ENCODE measurements at places on chromosomes 1 and 21. TPM values are rescaled to one million over a fixed set of nuclear protein-coding genes. Genes with fewer than 3 reads are reported as not detected.

Gene SRGAP2B
- polyA plus RNA-seq: 3.0 TPM

Gene VWA5B1
- polyA plus RNA-seq: not detected

DNA sequence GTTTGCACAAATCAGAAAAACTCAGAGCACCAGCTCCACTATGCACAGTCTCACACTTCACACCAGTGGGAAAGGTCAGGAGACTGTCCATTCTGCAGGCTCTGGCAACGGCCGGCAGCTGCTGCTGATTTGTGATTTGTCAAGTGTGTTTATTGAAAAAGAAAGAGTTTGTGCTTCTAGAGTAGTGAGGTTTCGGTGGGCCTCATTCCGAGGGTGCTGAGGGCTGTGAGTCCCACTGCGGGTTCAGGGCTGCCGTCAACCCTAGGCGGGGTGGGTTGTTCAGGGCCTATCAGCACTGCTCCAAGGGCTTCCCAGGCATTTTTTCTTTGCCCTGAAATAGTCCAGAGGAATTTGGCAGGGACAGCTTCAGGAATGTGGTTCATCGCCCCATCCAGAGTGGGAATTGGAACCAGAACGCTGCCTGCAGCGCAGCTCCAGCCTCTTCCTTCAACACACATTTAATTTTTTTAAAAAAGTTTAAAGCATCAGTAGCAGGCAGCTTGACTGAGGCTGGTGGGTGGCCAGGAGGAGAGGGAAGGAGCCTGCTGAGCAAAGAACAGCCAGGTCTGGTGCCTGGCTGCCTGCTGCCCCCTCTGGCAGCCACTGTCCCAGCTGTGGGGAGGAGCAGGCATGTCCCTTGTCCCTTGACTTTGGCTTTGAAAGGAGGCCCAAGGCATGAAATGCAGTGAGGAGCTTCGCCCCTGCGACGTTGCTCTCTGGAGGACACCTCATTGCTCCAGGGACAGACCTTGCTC lies 19.7 kb downstream of the STUM start:
- H3K4me1 ChIP-seq: no peaks in the 10 kb centered on the region
- H3K4me3 ChIP-seq: no peak overlapping the region
- no peaks in the 10 kb centered on the region for H3K36me3 ChIP-seq
- DNase-seq: no peak
- H3K27me3 ChIP-seq: no peaks in the 10 kb centered on the region
- no peak overlapping the region for H3K27ac ChIP-seq

GRCh38 chr1:169163059-169163458 lies 56.6 kb downstream of the ATP1B1 start:
- no peaks in the 10 kb centered on the region for H3K36me3 ChIP-seq
- H3K4me3 ChIP-seq: no peak overlapping the region
- H3K27ac ChIP-seq: no peak overlapping the region

Gene MATN1
- 12.1 TPM for polyA plus RNA-seq

GRCh38 chr1:67368046-67368514 lies 60.4 kb downstream of the IL12RB2 start:
- H3K4me3 ChIP-seq: no peak overlapping the region
- DNase-seq: no peak
- H3K27ac ChIP-seq: no peak overlapping the region
- no peaks in the 10 kb centered on the region for H3K36me3 ChIP-seq

Gene EFCAB7
- polyA plus RNA-seq: 4.4 TPM

- H3K4me1 ChIP-seq: peaks cover 5% of the 10 kb centered on the region
- H3K4me3 ChIP-seq: no peak overlapping the region
- H3K27ac ChIP-seq: peak overlapping the region; percentile 1
- no peaks in the 10 kb centered on the region for H3K27me3 ChIP-seq
- DNase-seq: peak; percentile 5
- peaks cover 56% of the 10 kb centered on the region for H3K36me3 ChIP-seq
Measured at GRCh38 chr1:70293186-70293843, 61.2 kb downstream of the ANKRD13C start.

DNA sequence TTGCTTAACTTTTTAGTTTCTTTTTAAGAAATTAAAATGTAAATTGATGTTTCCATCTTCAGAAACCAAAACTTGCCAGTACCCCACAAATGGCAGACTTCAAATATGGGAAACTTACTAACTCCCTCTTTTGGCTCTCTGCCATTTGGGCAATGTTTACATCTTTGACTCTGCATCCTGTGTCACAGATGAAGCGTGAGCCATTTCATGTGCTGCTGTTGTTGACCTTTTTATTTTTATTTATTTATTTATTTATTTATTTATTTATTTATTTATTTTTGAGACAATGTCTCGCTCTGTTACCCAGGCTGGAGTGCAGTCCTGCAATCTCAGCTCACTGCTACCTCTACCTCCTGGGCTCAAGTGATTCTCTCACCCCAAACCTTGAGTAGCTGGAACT lies 16.0 kb upstream of the COG2 start:
- H3K4me1 ChIP-seq: no peaks in the 10 kb centered on the region
- H3K36me3 ChIP-seq: no peaks in the 10 kb centered on the region
- no peak overlapping the region for H3K27ac ChIP-seq
- peaks cover 3% of the 10 kb centered on the region for H3K27me3 ChIP-seq
- no peak for DNase-seq
